Glomerular endothelial cell (primary cell): ENCODE measurements at places on chromosomes 11 and 22. TPM values are rescaled to one million over a fixed set of nuclear protein-coding genes. Genes with fewer than 3 reads are reported as not detected.

- no peak for DNase-seq
These were observed 16.9 kb upstream of the CD81 start for GRCh38 chr11:2360081-2360642.

TSG101 gene
- 91.4 and 114 TPM in 2 replicates for total RNA-seq

GRCh38 chr11:69518081-69518950 lies 36.9 kb downstream of the LINC01488 start:
- DNase-seq, result no peak

VPREB1 gene
- not detected in 2 replicates for total RNA-seq
